DMS 273 treated with DMSO at 0.1 percent for 48 hours (cell line): ENCODE measurements at places on chromosomes 5 and 9.

GRCh38 chr5:57302164-57302563 lies 128.3 kb downstream of the GPBP1 start:
- DNase-seq, result peak; percentile 15

DNA sequence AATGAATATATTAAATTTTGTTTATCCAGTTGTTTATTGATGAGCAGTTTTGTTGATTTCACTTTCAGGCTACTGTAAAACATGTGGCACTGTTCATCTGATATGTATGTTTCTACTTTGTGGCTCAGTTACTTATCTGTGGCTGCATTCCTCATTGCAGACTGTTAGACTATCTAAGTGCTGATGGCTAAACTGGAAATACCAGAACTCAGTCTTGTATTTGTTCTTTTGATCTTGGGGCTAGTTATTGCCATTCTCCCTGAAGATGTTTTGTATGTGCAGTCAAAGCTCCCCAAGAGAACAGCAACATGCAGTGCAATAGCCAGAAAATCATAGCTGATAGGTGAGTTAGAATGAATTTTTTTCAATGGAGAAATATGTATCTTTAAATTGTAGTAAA lies 162.2 kb downstream of the GADD45G start:
- DNase-seq, result no peak

GRCh38 chr5:77010243-77010642 lies 20.0 kb upstream of the AGGF1 start:
- no peak for DNase-seq

- no peak for DNase-seq
Observed at GRCh38 chr5:62974623-62975022, 396.0 kb downstream of the LRRC70 start.
